AG09319 (cell line): ENCODE measurements at places on chromosomes 4 and X.

DNA sequence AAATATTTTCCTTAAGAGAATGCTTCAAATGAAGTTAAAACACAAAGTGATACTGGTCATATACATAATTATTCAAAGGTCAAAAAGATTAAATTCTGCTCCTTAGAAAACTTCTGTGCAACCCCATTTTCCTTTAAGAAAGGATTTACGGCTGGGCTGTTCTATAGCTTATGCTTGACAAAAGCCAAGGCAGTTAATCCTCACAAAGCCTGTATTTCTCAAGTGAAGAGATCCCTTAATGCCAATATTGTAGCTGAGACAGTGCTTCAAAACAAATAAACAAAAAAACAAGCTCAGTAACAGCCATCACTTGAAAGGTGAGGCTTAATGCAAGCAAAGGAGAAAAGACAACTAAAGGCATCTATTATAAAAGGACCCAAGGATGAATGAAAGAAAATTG is 42.5 kb downstream of the BTC start:
- no peak for DNase-seq

DNA sequence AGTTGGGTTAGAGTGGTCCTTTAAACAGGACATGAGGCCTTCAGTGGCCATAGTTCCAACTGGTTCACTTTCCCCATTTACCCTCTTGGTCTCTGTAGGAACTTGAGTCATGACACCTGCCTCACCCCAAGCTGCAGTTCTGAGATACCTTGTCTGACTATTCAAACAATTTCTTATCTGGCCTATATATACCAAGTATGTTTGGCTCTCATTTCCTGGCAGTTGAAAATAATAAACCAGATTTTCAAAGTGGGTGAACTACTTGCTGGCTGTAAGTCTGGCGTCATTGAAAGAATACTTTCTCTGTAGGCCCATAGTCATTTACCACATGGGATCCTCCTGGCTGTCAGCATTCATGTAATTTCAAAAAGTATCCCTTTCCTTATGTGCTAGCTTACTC is 228.8 kb downstream of the SHROOM3 start:
- no peak for DNase-seq

DNA sequence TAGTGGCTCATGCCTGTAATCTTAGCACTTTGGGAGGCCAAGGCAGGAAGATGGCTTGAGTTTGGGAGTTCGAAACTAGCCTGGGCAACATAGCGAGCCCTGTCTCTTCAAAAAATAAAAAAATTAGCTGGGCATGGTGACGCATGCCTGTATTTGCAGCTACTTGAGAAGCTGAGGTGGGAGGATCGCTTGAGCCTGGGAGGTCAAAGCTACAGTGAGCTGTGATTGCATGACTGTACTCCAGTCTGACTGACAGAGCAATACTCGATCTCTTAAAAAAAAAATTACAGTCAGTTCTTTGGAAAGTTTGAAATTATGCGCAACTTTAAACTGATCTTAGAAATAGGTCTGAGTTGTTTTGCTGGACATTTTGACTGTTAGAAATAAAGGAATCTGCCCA is 55.8 kb downstream of the DOCK11 start:
- DNase-seq, result no peak

GRCh38 chr4:38791010-38791409 is 8.2 kb upstream of the TLR10 start:
- no peak for DNase-seq

GRCh38 chr4:41476310-41476885 is 61.6 kb upstream of the LIMCH1 start:
- no peak for DNase-seq

- DNase-seq, result no peak
Measured at GRCh38 chrX:1507511-1508463, 29.2 kb downstream of the P2RY8 start.

- no peak for DNase-seq
Measured at GRCh38 chr4:186414390-186414789, 141.0 kb downstream of the MTNR1A start.

- DNase-seq, result no peak
Measured at GRCh38 chrX:69524781-69525363, 20.7 kb downstream of the NALF2 start.

- DNase-seq, result no peak
Measured at GRCh38 chr4:138104284-138104680, 137.9 kb downstream of the SLC7A11 start.

- DNase-seq, result no peak
Measured at GRCh38 chr4:16116493-16116990, 32.7 kb upstream of the PROM1 start.

- no peak for DNase-seq
Measured at GRCh38 chr4:123825596-123826291, 429.1 kb downstream of the SPRY1 start.

DNA sequence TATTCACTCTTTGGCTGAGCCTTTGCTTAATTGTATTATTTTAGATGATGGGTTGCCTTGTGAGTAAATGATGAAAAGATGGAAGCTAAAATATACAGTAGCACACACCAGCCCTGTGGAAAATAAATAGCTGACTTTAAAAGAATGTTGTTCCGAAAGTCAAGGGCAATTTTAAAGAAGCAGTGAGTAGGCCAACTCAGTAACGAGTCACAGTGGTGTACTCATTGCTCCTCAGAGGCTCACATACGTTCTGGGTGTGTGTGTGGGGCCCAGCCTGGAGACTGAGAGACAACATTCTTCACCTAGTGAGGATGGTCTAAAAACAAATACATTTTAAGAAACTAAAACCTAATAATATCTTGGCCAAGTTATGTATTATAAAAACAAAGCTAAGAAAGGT is 640.3 kb downstream of the TRIML1 start:
- no peak for DNase-seq

DNA sequence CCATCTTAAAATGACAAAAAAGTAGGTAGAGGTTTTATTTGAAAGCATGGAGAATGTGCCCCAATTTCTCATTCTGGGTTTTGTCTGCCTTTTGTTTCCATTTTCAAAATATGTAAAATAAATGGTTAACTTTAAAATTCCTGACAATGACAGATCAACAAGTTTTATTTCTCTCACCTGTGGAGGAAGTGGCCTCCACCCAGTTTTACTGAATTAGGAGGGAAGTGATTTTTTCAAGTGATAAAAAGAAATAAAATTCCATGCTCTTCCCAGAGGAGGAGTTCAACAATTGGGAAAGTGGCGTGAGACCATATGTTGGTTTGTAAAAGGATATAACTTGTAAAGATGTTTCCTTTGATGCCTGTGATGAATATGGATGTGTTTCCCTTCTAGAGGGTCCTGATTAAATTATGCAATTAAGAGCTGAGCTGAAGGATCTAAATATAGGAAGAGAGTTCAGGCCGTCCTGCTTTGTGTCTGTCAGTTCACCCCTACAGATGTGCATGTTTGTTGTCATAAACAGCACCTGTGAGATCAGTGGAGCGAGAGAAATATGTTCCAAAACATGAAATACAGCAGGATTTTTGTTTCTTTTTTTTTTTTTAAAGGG is 19.5 kb downstream of the SMAD1 start:
- DNase-seq, result no peak

DNA sequence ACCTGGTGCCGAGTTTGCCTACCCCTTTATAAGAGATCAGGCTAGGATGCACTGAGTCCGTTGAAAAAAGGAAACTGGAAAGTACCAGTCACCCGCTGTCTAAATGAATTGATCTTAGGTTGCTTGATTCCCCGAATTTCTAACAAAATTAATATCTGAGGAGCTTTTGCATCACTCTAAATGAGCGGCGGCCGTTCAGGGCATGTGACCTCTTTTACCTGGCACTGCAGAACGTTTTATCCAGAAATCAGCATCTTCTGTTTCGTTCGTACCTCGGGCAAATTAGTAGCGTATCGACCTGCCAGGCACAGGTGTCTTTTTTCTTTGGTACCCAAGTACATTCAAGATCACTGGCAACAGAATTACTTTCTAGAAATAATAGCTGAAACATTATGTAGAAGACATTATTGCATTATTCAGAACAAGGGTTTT is 876 bp downstream of the KLHL2 start:
- no peak for DNase-seq
